Mesothelial cell of epicardium (in vitro differentiated cells): ENCODE measurements at places on chromosomes 6 and 20. TPM values are rescaled to one million over a fixed set of nuclear protein-coding genes. Genes with fewer than 3 reads are reported as not detected.

- peaks cover 8% of the 10 kb centered on the region for H3K4me1 ChIP-seq
- H3K36me3 ChIP-seq, result peaks cover 2% of the 10 kb centered on the region
- no peaks in the 10 kb centered on the region for H3K27me3 ChIP-seq
- no peak overlapping the region for H3K27ac ChIP-seq
- H3K4me3 ChIP-seq, result no peak overlapping the region
Measured at GRCh38 chr20:36919715-36920333, 31.7 kb downstream of the SAMHD1 start.

DNA sequence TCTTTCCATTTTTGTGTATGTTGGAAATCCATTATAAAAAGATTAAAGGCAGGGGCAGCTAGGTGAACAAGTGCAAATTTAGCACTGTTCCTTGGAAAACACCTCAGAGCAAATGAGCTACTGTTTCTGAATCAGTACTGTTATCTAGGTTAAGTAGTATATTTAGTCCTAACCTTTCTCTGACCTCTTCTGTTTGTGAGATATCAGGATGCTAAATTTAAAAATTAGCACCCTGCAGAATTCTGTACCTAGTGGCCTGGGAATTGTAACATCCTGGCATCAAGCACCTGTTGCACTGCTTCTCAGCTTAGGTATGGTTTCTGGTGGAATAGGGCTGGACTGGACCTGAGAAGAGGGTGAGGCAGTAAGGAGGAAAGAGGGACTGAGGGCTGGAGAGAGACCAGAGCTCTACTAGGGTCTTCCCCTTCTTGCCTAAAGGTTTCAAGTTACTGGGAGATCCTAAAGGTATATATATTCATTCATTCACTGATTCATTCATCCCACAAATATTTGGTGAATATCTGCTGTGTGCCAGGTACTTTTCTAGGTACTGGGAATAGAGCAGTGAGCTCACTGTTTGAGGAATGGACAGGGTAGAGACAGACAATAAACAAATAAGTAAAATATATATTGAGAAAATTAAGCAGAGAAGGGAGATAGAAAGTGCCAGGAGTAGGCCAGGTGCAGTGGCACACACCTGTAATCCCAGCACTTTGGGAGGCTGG lies 5.2 kb downstream of the ZNF76 start:
- DNase-seq, result no peak
- peaks cover 30% of the 10 kb centered on the region for H3K4me1 ChIP-seq
- H3K27ac ChIP-seq, result no peak overlapping the region
- H3K27me3 ChIP-seq, result no peaks in the 10 kb centered on the region

GRCh38 chr6:37643851-37644672 lies 53.6 kb downstream of the MDGA1 start:
- no peak for DNase-seq
- H3K27ac ChIP-seq, result no peak overlapping the region
- H3K4me1 ChIP-seq, result peaks cover 2% of the 10 kb centered on the region
- no peaks in the 10 kb centered on the region for H3K36me3 ChIP-seq
- peaks cover 62% of the 10 kb centered on the region for H3K27me3 ChIP-seq

DNA sequence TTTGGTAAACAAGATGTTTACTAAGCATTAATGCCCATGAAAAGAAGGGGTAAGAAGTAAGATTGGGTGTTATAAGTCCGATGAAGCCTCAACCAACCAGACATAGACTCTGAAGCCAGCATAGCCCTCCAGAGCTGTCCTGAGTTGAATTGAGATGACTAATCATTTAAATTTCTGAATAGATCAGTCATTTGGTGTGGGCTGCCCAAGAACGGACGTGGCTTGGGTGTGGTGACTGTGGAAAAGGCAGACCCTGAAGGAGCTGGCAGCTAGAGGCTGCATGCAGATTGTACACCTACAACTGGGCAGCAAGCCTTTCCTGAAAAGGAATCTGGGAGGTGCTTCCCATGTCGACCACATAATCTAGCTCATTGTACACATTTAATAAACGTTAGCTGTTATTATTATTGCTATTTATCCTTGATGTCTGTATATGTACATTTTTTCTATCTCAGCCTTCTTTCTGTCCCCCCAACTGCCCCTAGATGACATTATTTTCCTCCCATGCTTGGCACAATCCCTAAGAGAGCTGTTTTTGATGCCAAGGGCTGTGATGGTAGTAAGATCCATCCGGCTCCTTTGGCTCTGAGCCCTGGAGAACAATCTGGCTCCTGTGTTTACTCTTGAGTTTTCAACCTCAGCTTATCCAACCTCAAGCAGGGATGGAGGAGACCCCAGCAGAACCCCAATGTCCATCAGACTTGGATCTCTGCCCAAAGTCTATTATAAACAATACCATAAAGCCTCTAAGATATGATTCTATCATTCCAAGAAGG lies 57.6 kb upstream of the JAG1 start:
- no peak overlapping the region for H3K27ac ChIP-seq
- no peak for DNase-seq
- H3K4me3 ChIP-seq, result no peak overlapping the region
- H3K36me3 ChIP-seq, result no peaks in the 10 kb centered on the region
- H3K27me3 ChIP-seq, result no peaks in the 10 kb centered on the region
- peaks cover 2% of the 10 kb centered on the region for H3K4me1 ChIP-seq

DNA sequence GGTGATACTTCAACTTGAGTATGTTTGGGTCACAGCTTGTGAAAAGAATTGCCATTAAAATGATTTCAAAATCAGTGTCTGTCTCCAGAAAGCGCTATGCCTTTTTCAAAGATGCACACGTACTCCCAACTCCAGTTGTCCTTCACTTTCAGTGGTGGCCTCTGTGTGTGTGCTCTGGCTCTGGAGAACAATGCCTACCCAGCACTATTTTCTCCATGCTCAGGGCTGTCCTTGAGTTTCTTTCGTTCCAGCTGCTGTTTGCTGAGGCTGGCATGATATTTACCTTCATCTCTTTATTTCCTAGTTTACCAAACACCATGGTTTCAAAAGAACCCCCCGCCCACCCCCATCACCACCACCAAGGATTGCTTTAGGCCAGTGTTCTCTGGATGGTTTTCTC lies 136.8 kb downstream of the QRSL1 start:
- no peak for DNase-seq
- no peaks in the 10 kb centered on the region for H3K27me3 ChIP-seq
- no peak overlapping the region for H3K4me3 ChIP-seq
- H3K4me1 ChIP-seq, result no peaks in the 10 kb centered on the region
- no peak overlapping the region for H3K27ac ChIP-seq
- peaks cover 11% of the 10 kb centered on the region for H3K36me3 ChIP-seq

The CGAS gene
- total RNA-seq, result 0.27 to 0.65 TPM (median 0.52 TPM) in 3 replicates
